Choroid plexus epithelial cell (primary cell): ENCODE measurements at places on chromosomes 13 and 19.

- DNase-seq: no peak
Observed at GRCh38 chr13:51019026-51019425, 92.0 kb downstream of the C13orf42 start.

GRCh38 chr19:56133858-56134653 is 7.0 kb upstream of the ZNF444 start:
- DNase-seq: no peak

DNA sequence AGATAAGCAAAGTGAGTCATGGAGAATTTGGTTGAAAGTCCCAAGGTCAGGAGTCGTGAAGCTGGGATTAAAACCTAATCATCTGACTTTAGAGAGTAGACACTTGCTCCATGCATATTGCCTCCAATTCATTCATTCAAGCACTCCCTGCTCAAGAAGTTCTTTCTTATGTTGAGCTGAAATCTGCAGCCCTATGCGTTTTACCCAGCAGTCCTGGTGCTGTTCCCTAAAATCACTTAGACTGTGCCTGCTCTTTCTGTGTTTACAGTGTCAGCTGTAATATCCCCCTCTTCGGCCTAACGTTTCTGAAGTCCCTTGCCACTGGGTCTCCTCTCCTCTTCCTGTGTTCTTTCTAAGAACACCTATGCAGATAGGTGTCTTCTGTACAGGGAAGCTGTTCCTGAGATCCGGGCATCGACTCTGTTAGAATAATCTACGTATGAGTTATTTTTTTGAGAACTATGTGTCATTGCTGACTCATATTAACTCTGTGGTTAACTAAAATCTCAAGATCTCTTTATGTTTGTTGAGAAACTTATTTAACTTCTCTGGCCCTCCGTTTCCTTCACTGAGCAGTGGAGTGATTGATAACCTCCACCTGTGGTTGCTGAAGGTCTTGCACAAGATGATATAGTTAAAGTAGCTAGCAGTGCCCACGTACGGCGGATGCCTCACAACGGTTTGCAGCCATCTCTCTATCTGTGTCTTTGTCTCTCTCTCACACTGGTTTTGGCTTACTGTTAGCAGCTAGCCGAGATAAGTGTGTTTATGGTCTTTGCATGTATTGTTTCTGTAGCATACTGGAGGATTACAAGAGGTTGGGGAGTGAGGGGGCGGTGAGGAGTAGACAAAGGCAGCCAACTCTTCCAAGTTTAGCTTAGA is 4.7 kb downstream of the ALOX5AP start:
- DNase-seq: peak; percentile 83

DNA sequence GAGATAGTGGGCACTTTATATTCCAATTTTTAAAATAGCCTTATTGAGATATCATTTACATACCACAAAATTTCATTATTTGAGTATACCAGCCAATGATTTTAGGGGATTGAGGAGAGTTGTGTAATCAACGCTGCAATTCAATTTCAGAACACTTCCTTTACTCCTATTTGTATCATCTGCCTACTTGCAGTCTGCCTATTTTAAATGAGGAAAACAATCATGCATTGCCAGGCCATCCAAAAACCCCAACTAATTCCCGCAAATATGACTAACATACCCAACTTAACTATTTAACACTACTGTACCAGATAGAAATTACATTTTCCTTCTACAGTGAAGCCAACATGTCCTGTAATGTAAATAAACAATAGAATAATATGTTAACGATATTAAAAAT is 26.7 kb downstream of the CAB39L start:
- DNase-seq: no peak

GRCh38 chr13:94700536-94700935 is 11.8 kb downstream of the SOX21 start:
- no peak for DNase-seq

DNA sequence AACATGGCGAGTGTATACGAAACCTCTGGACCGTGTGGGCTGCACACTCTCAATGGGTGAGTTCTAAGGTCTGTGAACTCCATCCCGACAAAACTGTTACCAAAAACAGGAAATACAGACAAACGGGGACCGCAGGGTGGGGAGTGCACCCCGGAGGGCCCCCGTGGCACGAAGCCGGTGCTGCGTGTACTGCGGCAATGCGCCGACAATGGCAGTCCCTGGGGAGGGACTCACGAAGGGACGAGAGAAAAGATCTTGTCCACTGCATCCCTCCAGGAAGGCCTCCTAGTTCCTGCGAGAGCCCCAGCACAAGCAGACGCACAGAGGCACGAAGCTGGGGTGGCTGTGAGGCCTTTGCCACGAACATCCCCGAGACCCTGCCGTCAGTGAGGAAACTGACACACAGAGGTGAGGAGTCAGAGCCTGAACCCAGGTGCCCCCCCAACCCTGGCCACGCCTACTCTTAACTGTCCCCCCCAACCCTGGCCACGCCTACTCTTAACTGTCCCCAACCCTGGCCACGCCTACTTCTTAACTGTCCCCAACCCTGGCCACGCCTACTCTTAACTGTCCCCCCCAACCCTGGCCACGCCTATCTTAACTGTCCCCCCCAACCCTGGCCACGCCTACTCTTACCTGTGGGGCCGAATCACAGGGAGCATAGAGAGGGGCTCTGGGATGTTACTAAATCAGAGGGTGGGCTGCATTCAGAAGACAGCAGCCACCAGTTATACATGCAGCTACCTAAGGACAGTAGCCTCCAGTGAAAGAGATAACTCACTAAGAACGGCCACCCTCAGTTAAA is 4.2 kb downstream of the MED16 start:
- DNase-seq: no peak

DNA sequence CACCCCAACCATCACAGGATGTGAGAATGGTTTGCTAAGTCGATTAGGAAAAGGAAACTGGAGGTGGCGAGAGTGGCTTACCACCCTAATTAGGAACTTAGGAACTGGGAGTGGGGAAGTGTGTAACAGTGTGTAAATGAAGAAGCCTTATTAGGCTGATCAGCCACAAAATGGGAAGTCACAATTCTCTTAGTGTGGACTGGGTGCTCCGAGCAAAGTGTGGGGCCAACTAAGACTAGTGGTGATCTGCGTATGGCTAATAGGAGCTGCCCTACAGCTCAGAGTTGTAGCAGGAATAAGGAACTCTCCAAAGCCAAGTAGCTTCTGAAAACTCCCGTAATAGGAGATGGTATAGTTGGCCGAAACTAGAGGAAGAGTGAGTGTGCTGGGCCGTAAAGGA is 7.6 kb downstream of the SIGLEC11 start:
- no peak for DNase-seq

- no peak for DNase-seq
Observed at GRCh38 chr19:17679526-17680229, 8.5 kb downstream of the UNC13A start.

DNA sequence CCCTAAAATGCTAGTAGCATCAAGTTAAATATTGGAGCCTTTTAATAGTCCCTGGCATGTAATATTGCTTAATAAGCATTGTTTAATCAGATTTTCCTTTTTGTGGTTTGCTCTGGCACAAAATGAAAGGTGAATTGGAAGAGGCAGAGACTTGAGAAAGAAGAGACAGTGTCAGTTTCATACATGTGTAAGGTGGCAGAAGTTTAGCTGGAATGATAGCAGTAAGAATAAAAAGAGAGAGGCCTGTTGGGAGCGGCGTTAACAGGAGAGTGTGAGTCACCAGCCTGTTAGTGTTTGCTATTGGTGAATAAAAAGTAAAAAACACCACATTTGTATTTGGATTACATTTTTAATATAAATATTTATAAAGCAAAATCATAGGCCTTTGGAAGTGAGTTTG is 145.3 kb downstream of the PDS5B start:
- peak; percentile 64 for DNase-seq

GRCh38 chr13:72109863-72110262 is 242.9 kb upstream of the DACH1 start:
- DNase-seq: peak; percentile 10

- no peak for DNase-seq
Observed at GRCh38 chr13:113407531-113408393, 43.8 kb upstream of the GRTP1 start.

GRCh38 chr19:35991731-35992450 is 3.1 kb upstream of the SDHAF1 start:
- DNase-seq: no peak

GRCh38 chr13:44371421-44371820 is 2.2 kb upstream of the SERP2 start:
- DNase-seq: no peak

GRCh38 chr19:1113030-1113985 is 9.5 kb downstream of the GPX4 start:
- peak; percentile 98 for DNase-seq

GRCh38 chr19:5676105-5676771 is 4.1 kb downstream of the MICOS13 start:
- DNase-seq: no peak

DNA sequence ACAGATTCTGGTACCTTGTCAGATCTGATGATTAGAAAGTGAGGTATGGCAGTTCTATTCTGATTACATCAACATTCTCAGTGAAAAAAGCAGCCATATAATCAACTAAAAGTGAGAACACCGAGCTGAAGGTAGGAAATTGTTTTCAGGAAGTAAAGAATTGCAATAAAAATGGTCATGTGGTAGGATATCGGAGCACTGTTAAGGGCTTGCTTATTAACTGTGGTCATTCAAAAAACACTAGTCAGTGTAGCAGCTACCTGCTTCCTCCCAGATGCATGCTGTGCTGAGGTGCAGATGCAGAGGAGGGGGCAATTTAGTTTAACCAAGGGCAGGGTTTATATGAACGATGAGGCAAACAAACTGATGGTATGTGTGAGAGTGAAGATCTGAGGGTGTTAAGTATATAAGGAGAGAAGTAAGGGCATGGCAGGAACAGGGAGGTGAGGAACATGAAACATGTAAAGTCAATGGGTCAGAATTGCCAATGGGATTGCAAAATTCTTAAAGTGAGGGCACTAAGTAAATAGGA is 111.9 kb downstream of the DIAPH3 start:
- DNase-seq: no peak

DNA sequence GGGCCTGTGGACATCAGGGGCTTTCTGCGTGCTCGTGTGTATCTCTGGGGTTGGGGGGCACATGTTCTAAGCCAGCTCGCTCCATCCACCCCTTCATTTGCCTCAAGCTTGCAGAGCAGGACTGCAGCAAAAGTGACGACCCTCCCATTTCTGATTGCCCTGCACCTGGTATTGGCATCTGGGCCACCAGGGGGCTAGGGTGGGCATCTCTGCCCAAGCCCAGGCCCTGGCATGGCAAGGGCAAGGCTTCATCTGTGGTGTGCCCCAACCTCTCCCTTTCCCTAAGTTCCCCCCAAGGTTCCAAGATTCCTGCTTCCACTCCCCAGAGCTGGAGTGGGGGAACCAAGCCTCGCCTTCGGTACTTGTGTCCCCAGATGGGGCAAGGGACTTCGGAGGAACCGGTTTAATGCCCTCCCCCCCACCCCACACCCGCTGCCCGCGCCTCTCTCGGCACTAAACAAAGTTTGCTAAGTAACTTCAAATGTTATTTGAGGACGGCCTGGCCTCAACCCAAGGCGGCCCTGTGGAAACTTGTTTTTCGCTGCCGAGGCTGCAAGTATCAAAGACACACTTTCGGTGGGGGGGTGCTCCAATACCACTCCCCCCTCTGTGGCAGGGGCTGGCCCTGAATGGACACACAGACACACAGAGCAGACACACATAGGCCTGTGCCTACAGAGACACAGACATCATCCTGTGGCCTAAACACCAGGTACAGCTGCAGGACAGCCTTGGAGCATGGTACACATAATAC is 12.2 kb downstream of the NFIX start:
- no peak for DNase-seq

- no peak for DNase-seq
Observed at GRCh38 chr13:113954046-113954835, 19.6 kb downstream of the C13orf46 start.

DNA sequence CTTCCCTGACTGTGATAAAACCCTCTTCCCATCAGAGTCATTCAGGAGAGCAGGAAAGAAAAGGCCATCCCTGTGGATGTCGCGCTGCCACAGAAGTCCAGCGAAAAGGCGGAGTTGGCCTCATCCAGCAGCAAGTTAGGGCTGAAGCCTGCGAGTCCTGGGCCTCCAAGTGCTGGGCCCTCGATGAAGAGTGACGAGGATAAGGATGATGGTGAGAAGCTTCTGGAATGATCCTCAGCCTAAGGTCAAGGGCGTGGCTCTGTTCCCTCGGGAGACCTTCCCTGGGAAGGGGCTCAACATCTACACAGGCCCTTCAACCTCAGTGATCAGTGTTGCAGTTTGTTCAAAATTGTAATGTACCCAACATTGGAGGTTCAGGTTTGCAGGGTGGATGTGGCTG is 22.3 kb downstream of the TEX29 start:
- no peak for DNase-seq

GRCh38 chr13:98939660-98940191 is 38.1 kb downstream of the DOCK9 start:
- DNase-seq: no peak

DNA sequence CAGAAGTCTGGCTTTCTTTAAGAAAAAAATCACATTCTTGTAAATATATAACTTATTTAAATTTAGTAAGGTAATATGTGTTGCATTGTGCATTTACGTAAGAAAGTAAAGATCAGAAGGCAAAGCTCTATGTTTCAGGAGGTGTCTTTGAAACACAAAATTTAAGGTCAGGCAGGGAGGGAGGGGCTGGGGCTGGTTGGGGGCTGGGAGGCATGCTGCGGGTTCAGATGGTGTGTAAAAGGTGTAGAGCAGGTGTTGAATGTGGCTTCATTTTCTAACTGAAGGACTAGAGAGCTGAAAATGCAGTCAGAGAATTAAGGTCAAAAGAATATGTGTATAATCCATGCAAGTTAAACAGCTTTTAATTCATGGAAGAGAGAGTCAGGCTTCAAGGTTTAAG is 14.3 kb downstream of the FAM216B start:
- DNase-seq: no peak
